ENCODE measurements at places on chromosomes 4 and X. TPM values are rescaled to one million over a fixed set of nuclear protein-coding genes. Genes with fewer than 3 reads are reported as not detected.
A peak's percentile ranks its signal among the peaks of the same experiment; 100 is the strongest.

The VEGFD gene
- not detected for total RNA-seq

The MAGEA1 gene
- total RNA-seq, result not detected

The UGT2B17 gene
- not detected for total RNA-seq

The PRKG2 gene
- total RNA-seq, result 2.9 TPM

The SLITRK2 gene
- total RNA-seq, result not detected

GRCh38 chr4:166493924-166494345 is 620.9 kb downstream of the TLL1 start:
- no peak overlapping the region for H3K4me3 ChIP-seq
- H3K27me3 ChIP-seq, result no peaks in the 10 kb centered on the region

- H3K36me3 ChIP-seq, result no peaks in the 10 kb centered on the region
- no peaks in the 10 kb centered on the region for H3K4me1 ChIP-seq
- no peak overlapping the region for H3K27ac ChIP-seq
- H3K27me3 ChIP-seq, result no peaks in the 10 kb centered on the region
Measured at GRCh38 chr4:142372530-142373260, 473.4 kb downstream of the INPP4B start.

DNA sequence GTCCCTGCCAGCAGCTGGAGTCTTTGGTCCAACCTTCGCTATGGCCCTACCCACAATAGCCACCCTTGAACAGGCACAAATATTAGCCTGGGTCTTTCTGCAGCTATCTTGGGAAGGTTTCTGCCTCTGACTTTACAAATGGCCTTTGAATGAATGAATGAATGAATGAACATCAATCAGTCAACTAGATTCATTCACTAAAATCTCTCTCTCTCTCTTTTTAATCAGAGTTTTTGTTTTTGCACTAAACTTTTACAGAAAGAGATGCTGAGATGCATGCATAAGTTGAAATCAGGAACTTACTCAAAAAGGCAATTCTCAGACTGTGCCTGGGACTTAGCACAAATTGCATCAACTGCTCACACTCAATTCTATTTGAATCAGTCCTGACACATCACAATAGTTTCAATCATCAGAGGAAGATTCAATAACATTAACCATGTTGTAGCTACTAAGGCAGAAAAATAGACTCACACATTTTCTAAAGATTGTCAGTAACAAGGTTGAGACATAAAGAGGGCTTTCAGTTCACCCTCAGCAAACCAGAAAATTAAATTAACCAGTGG is 55.0 kb downstream of the ANXA3 start:
- no peaks in the 10 kb centered on the region for H3K4me1 ChIP-seq
- no peak overlapping the region for H3K4me3 ChIP-seq
- no peaks in the 10 kb centered on the region for H3K27me3 ChIP-seq
- peaks cover 52% of the 10 kb centered on the region for H3K36me3 ChIP-seq
- H3K27ac ChIP-seq, result no peak overlapping the region

DNA sequence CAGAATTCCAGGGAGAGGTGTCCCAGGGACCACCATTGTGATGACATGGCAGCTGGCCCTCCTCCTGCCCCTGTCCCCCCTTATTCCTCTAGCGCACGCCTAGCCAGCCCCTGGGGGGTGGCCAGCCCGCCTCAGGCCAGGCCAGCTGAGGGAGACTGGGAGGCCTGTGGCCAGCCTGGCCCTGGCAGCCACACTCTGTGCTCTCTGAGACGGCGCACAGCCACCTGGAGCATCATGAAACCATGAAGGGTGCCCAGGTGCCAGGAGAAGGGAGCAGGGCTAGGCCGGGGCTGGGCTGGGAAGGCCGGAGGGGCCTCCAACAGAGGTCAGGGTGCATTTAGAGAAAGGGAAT is 14.4 kb upstream of the DUSP9 start:
- H3K4me3 ChIP-seq, result no peak overlapping the region
- no peak for DNase-seq
- H3K4me1 ChIP-seq, result no peaks in the 10 kb centered on the region
- no peaks in the 10 kb centered on the region for H3K27me3 ChIP-seq
- H3K27ac ChIP-seq, result no peak overlapping the region

DNA sequence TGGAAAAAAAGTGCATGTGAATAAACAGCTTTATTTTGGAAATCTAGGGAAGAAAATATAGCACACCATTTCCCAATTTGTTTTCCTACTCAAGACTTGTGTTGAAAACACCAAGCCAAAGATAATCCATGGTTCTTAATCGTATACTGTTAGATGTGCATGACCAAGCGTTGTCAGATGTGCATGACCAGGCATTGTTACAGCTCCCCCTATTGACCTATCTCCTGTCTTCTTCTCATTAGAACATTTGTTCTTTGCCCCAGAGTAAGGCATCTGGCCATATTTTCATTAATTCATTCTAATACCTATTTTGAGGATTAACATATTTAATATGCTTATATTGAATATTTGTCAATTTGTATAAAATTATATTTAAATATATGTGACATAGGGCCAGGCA is 14.4 kb upstream of the VCX start:
- no peaks in the 10 kb centered on the region for H3K36me3 ChIP-seq
- H3K4me3 ChIP-seq, result no peak overlapping the region
- DNase-seq, result peak; percentile 6
- H3K4me1 ChIP-seq, result no peaks in the 10 kb centered on the region
- no peak overlapping the region for H3K27ac ChIP-seq

DNA sequence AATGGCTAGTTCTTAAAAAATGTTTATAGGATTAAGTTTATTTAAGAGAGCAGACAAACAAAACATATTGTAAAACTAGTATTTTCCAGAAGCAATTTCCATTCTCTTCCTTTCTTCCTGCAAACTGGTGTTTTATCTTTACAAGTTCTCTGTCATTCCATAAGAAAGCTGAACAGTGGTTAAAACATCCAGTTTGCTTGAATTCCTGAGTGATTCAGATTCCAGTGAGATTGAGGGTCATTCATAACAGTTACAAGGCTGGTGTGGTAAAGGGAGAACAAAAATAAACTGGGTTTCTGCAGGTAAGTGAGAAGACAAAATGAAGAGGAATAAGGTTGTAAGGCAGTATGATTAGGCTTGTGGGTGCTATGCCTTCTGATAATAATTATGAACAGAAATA is 544.8 kb upstream of the DIPK2B start:
- DNase-seq, result no peak
- no peaks in the 10 kb centered on the region for H3K36me3 ChIP-seq
- H3K27ac ChIP-seq, result no peak overlapping the region

GRCh38 chr4:155603360-155603891 is 63.2 kb upstream of the GUCY1A1 start:
- no peak for DNase-seq
- no peaks in the 10 kb centered on the region for H3K36me3 ChIP-seq

- DNase-seq, result no peak
- no peak overlapping the region for H3K4me3 ChIP-seq
- H3K27ac ChIP-seq, result no peak overlapping the region
- no peaks in the 10 kb centered on the region for H3K27me3 ChIP-seq
- H3K4me1 ChIP-seq, result no peaks in the 10 kb centered on the region
Measured at GRCh38 chrX:104929324-104929723, 291.2 kb downstream of the TEX13A start.

DNA sequence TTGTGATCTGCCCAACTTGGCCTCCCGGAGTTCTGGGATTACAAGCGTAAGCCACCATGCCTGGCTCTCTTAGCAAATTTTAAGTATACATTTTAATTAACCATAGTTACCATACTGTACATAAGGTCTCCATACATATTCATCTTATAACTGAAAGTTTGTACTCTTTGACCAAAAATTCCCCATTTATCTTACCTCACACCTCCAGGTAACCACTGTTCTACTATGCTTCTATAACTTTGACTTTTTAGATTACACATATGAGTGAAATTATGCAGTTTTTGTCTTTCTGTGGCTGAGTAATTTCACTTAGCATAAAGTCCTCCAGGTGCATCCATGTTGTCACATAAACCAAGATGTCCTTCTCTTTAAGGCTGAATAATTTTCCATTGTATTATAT is 17.4 kb downstream of the C4orf51 start:
- H3K4me3 ChIP-seq, result no peak overlapping the region
- DNase-seq, result no peak
- H3K27ac ChIP-seq, result no peak overlapping the region
- H3K4me1 ChIP-seq, result no peaks in the 10 kb centered on the region
- no peaks in the 10 kb centered on the region for H3K27me3 ChIP-seq

DNA sequence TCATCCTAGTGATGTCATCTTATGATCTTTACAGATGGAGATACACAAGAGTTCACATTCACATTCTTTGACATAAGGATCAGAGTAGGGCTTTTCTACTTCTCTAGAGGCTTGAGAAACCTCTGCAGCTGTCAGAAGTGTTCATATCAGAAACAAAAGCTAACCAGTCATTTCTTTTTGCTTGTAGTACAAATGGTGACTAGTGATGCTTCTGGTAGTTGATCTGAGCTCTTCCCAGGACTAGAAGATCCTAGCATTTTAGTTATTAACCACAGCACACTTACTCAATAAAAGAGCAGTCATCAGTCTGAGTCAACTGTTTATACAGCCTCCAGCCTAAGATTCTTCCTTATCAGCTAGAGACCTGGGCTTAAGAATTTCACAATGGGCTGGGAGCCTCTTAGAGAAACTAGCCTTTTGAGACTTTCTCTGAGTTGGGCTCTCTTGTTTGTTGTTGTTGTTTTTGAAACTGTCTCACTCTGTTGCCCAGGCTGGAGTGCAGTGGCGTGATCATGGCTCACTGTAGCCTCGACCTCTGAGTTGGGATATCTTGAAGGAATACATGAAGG is 84.1 kb downstream of the TMEM164 start:
- H3K27ac ChIP-seq, result no peak overlapping the region
- peak; percentile 16 for DNase-seq
- H3K4me3 ChIP-seq, result no peak overlapping the region

GRCh38 chr4:123127218-123127617 is 204.8 kb upstream of the NUDT6 start:
- no peak for DNase-seq
- peaks cover 7% of the 10 kb centered on the region for H3K4me1 ChIP-seq
- H3K27me3 ChIP-seq, result no peaks in the 10 kb centered on the region
- no peak overlapping the region for H3K4me3 ChIP-seq
- no peaks in the 10 kb centered on the region for H3K36me3 ChIP-seq

- peak overlapping the region; percentile 71 for H3K4me3 ChIP-seq
- H3K4me1 ChIP-seq, result no peaks in the 10 kb centered on the region
- no peak for DNase-seq
- no peaks in the 10 kb centered on the region for H3K36me3 ChIP-seq
Measured at GRCh38 chrX:45850197-45850774, 649.6 kb upstream of the DIPK2B start.

DNA sequence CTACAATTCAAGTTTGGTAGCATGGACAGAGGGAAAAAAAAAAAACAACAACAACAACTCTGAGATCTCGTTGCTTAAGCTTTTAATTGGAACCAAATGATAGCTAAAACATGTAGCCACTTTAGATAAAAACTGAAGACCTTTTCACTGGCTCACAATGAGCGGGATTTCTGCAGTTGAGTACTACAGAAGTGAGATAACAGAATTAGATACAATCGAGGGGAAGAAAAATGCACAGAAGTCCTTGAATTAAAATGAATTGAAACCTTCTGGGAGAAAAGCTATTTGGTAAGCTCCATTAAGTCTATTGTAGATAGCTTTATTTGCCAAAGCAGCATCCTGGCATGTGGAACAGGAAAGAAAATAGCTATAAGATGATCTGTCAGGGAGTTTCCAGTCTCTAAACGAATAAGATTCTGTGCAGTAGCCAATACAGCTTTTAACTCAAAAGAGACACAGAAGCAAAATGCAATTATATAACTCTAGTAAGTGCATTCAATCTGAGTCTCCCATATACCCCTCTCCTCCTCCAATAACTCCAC is 248.5 kb downstream of the ENOX2 start:
- H3K27ac ChIP-seq, result no peak overlapping the region
- no peaks in the 10 kb centered on the region for H3K4me1 ChIP-seq
- no peaks in the 10 kb centered on the region for H3K36me3 ChIP-seq
- no peaks in the 10 kb centered on the region for H3K27me3 ChIP-seq

GRCh38 chr4:184824776-184825084 is 1.0 kb downstream of the ACSL1 start:
- H3K4me1 ChIP-seq, result peaks cover 43% of the 10 kb centered on the region
- H3K27me3 ChIP-seq, result no peaks in the 10 kb centered on the region
- H3K36me3 ChIP-seq, result no peaks in the 10 kb centered on the region
- DNase-seq, result no peak
- peak overlapping the region; percentile 73 for H3K4me3 ChIP-seq

GRCh38 chrX:120672389-120672788 is 42.5 kb upstream of the C1GALT1C1 start:
- no peak overlapping the region for H3K4me3 ChIP-seq
- H3K4me1 ChIP-seq, result no peaks in the 10 kb centered on the region
- H3K27me3 ChIP-seq, result no peaks in the 10 kb centered on the region
- no peaks in the 10 kb centered on the region for H3K36me3 ChIP-seq

DNA sequence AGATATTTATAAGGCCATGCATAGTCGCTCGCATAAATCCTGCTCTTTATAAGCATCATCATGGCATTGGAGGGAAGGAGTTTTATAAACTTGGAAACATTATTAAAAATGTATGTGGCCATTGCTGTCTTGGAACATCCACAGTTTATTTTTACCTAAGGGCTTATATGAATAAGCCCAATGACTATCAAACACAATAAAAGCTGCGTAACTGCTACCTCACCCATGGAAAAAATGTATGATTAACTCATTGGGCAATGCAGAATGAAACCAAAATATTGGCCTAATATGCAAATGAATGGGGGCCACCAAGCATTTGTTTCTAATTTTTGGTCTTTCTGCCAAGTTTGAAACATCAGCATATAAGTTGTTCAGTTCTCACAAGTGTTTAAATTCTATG is 19.1 kb downstream of the GEMIN8 start:
- H3K4me3 ChIP-seq, result no peak overlapping the region
- no peak for DNase-seq
- no peaks in the 10 kb centered on the region for H3K4me1 ChIP-seq
- peaks cover 33% of the 10 kb centered on the region for H3K36me3 ChIP-seq
- no peak overlapping the region for H3K27ac ChIP-seq
- H3K27me3 ChIP-seq, result no peaks in the 10 kb centered on the region

GRCh38 chrX:13162772-13163410 is 118.5 kb upstream of the FAM9C start:
- H3K27me3 ChIP-seq, result no peaks in the 10 kb centered on the region
- peak overlapping the region; percentile 84 for H3K27ac ChIP-seq
- no peaks in the 10 kb centered on the region for H3K4me1 ChIP-seq
- no peak for DNase-seq

DNA sequence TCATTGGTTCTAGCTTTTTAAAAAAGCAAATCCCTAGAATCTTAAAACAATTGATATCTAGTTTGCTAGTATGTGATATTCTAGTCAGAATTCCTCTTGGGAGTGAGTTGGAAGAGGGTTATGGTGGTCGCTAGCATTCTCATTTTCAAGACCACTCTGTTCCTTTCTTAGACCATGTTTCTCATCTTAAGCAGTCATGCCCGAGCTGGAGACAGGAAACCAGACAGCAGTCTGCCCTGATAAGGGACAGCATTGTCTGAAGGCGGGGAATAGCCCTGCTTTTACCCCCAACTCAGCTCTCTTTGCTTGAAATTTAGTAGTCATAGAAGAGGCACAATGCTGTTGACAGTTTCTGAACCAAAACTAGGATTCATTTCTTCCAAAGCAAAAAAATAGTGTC is 5.2 kb downstream of the KLF3 start:
- peak overlapping the region; percentile 0 for H3K4me3 ChIP-seq
- no peaks in the 10 kb centered on the region for H3K36me3 ChIP-seq
- peak overlapping the region; percentile 77 for H3K27ac ChIP-seq
- no peak for DNase-seq
